ENCODE measurements at places on chromosomes 16 and 17. TPM values are rescaled to one million over a fixed set of nuclear protein-coding genes. Genes with fewer than 3 reads are reported as not detected.

SSTR5 gene
- total RNA-seq, result not detected

BLTP2 gene
- total RNA-seq, result 81.3 TPM

MILR1 gene
- total RNA-seq, result 3.0 TPM

TBC1D3G gene
- not detected for total RNA-seq

CCDC40 gene
- total RNA-seq, result 1.5 TPM

GSG1L gene
- total RNA-seq, result not detected

ABCC12 gene
- under 0.01 TPM for total RNA-seq

RPH3AL gene
- total RNA-seq, result 4.0 TPM

SF3B3 gene
- total RNA-seq, result 110 TPM

TOP3A gene
- total RNA-seq, result 21.4 TPM

STAC2 gene
- total RNA-seq, result 0.82 TPM

TNP2 gene
- not detected for total RNA-seq

KRTAP4-3 gene
- total RNA-seq, result not detected

SLC12A3 gene
- total RNA-seq, result not detected

PMP22 gene
- 173 TPM for total RNA-seq

SMG6 gene
- total RNA-seq, result 49.5 TPM

SLC16A6 gene
- not detected for total RNA-seq

ZG16 gene
- total RNA-seq, result not detected

NHERF2 gene
- total RNA-seq, result 52.7 TPM

CUEDC1 gene
- total RNA-seq, result 21.6 TPM

ANKRD40CL gene
- not detected for total RNA-seq

SETD1A gene
- total RNA-seq, result 3.3 TPM

CTRB1 gene
- not detected for total RNA-seq

CACNG1 gene
- 0.51 TPM for total RNA-seq

CACNG3 gene
- total RNA-seq, result not detected

FBXO39 gene
- not detected for total RNA-seq

SLC2A4 gene
- total RNA-seq, result 0.23 TPM

SLFN12L gene
- total RNA-seq, result not detected

ARHGAP44 gene
- 4.4 TPM for total RNA-seq

CHAD gene
- not detected for total RNA-seq

Measured in pericardium fibroblast (primary cell).